ENCODE measurements at places on chromosomes 4 and X. TPM values are rescaled to one million over a fixed set of nuclear protein-coding genes. Genes with fewer than 3 reads are reported as not detected.
A peak's percentile ranks its signal among the peaks of the same experiment; 100 is the strongest.

DNA sequence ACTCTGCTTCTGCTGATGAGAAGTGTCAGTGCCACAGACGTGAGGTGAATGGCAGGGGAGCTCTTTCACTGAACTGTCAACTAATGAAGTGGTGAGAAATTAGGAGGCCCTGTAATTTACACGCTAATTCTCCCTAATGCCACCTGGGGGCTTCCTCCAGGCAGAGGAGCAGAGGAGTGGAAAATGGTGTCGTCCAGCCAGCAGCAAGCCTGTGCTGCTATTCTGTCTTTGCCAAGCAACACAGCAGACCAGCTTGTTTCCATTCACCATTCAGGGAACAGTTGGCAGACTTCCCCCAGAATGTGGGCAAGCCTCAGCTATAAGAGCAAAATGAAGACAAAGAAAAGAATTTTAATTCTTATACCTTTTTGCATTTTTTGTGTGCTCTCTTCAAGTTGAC lies 245.2 kb upstream of the TET2 start:
- DNase-seq = peak; percentile 21

The UCHL1 gene
- 111 TPM for polyA plus RNA-seq

DNA sequence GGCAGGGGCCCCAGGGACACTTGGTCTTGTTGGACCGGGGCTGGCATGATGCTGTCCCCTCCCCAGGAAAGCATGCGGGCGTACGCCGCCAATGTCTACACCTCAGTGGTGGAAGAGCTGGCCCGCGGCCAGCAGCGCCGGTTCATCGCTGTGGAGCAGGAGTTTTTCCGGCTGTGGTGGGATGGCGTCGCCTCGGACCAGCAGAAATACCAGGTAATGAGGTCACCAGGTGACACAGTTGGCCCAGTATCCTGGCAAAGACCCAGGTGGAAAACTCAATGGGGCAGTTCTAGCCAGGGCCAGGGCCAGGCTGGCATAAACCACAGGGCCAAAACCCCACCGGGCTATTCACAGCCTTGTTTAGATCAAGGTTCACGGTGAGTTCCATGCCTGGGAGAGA lies 1.5 kb downstream of the MAN2B2 start:
- no peak for DNase-seq

DNA sequence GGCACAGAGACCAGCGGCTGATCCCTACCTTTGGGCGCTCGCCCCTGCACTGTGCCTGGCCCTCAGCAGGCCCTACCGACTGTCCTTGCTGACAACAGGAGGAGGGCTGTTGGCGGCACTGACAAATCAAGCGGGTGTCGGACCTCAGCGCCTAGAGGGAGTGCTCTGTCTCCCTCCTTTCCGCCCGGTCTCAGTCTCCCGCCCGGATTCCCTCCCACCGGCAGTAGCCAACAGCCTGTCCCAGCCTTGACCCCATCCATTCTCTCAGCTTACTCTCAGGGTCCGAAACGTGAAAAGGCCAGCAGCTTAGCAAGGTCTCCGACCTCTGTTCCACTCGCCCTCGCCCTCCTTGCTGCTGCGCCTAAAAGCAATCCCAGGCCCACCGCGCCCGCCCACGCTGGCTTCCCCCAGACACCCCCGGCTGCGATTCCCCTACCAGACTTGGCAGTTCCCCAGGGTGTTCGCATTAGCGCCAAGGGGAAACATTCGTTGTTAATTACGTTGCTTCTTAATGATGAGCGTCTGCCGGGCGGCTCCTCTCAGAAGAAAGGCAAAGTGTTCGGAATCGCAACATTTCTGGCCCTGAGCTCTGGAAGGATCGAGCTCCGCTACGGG lies 96.2 kb downstream of the SOWAHB start:
- no peak for DNase-seq

GRCh38 chrX:108590496-108590895 lies 145.9 kb downstream of the IRS4 start:
- no peak for DNase-seq

The GYG2 gene
- 44.3 TPM for polyA plus RNA-seq

The KCTD8 gene
- polyA plus RNA-seq = 0.35 TPM

The SPATA18 gene
- polyA plus RNA-seq = 2.9 TPM

The SLIT2 gene
- 29.2 TPM for polyA plus RNA-seq

- no peak for DNase-seq
These were observed 37.4 kb downstream of the DAPP1 start for GRCh38 chr4:99853999-99854398.

The IL13RA2 gene
- polyA plus RNA-seq = not detected

The CSAG3 gene
- not detected for polyA plus RNA-seq

DNA sequence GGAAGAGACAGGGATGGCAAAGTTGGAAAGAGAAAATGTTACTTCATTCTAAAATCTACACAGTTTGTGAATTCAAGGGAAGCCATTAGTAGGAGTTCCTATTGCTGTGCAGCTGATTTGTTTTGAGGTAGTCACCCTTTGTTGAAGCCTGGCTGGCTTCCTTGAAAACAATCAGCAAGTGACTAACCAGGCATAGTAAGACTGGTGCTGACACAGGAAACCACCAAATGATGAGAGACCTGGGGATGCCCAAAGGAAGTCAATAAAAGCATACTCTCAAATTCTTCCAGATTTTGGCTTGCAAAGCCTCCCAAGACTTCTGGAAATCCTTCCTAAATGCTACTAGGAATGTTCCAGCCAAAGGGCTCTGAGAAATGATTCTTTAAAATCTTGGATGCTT lies 23.9 kb upstream of the PRDM8 start:
- DNase-seq = no peak

DNA sequence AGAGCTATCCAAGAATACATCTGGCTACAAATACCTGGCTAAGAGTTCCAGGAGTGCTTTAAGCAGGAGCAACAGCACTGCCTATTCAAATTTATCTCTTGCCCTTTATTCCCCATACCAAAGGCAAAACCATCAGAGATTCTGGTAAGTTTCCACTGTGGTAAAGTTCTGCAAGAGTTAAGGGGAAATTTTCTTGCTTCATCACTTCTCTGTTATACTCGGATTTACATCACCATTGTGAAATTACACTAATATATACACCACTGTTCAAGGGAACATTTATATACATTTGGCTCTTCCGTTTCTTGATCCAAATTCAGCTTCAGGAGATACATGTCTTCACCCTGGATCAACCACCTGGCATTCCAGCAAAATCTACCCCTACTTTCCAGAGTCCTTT lies 70.8 kb upstream of the PTPN13 start:
- no peak for DNase-seq

The QRFPR gene
- not detected for polyA plus RNA-seq

The TCP11X2 gene
- 0.39 TPM for polyA plus RNA-seq

The GPR50 gene
- polyA plus RNA-seq = 0.39 TPM

All from hepatocyte (in vitro differentiated cells).